ENCODE measurements at places on chromosomes 7 and 10.

DNA sequence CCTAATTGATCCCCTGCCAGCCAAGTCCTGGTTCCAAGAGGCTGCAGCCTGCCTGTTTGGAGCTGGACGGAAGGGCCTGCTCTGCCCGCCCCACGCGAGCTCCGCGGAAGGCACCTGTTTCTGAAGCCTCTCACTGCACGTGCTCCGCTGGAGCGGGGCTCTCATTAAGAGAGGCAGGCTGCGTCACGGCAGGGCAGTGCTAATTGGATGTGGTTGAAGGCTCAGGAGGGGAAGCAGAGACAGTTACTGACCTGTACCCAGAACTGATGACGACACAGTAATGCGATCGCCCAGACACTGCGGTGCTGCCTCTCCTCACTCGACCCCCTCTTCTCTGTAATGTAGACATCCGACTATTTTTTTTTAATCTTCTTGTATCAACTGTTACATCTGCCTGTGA is 411.1 kb upstream of the MGMT start:
- DNase-seq: no peak

DNA sequence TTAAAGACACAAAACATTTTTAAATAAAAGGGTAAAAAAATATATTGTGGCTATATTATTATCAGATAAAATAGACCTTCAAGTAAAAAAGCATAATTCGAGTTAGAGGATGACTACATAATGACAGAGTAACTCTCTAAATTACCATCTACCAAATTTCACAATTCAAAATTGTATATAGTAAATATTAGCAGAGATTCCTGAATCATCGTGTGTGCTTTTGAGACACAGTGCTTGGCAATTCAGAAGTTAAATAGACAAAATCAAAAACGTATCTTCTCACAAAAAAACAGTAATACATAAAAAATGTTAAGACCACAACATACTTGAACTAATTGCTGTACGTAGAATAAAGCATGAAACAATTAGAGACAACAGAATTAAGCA is 110.4 kb downstream of the AHR start:
- DNase-seq: no peak

DNA sequence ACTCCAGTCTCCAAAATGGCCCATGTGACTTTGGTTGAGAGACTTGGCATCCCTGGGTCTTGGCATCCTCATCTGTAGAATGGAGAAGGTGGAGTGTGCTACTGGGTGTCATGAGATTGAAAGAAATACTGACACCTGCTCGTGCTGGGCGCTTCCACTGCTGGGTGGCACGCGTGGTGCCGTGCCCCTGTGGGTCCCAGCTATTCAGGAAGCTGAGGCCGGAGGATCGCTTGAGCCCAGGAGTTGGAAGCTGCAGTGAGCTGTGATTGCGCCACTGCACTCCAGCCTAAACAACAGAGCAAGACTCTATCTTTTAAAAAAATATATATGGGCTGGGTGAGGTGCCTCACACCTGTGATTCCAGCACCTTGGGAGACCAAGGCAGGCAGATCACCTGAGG is 53.1 kb downstream of the NPTX2 start:
- DNase-seq: no peak

DNA sequence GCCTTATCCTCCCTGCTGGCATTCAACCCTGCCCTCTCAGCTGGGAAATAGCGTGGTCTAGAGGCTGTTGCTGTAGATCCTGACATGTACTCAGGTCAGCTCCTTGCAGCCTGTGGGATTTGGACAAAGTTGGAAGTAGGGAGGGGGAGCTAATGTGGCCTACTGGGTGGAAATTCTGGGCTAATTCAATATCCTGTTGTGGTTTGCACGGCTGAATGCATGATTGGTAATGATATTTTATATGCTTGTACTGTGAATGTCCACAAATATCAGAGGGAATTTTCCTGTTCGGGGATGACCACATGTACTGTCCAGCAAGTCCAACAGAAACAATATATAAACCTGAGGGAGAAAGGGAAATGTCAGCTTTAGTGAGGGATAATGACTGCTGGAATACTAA is 22.1 kb upstream of the NPVF start:
- DNase-seq: no peak

DNA sequence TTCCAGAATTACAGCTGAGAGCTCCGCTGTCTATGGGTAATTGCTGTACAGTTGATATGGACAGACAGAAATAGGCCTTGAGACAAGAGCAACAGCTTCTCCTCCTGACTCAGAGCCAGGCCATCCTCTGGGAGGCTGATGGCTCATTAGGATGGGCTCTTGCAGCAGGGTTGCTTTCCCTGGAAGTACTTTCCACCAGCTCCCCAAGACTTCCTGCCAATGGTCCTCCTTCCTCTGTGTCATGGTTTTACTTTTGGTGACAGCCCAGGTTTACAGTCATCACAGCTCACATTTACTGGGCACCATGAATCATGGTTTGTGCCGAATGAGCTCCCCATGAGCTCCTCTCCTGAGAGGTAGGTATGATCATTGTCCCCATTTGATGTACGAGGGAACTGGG is 131.8 kb downstream of the HECW1 start:
- DNase-seq: no peak

GRCh38 chr10:102540023-102540422 is 36.3 kb downstream of the SUFU start:
- DNase-seq: no peak

- DNase-seq: no peak
These were observed 351.1 kb upstream of the ETV1 start for GRCh38 chr7:14340393-14341074.

DNA sequence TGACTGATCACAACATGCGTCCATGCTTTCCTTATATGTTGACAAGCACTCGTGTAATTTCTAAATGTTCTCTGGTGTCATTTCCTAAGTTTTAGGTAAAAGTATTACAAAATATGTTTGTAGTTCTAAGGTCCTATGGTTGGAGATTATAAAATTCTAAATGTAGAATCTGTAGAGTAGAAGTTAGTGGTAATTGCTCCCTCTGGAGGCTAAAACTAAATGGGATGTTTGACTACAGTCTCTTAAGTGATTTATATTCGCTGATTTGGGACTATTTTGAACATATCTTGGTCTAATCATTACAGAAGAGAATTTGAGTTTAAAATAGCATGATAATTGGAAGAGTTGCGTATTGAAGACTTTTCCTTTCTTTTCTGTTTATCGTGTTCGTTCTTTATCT is 74.1 kb downstream of the ZMYND11 start:
- no peak for DNase-seq

DNA sequence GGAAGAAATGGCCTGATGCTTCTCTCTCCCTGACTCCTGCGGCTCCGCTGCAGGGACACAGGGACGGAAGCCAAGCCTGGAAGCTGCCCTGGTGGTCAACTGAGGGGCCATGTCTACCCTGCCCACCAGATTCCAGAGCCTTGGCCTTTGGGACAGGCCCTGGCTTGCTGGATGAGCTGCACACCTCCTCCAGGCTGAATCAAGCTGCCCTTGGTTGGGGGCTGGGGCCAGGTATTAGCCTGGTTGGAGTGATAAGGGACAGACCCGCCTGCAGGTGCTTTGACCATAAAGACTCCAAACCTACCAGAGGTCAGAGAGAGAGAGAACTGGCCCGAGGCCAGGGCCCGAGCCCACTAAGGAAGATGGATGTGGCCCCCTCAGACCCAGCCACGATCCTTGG is 30.1 kb downstream of the CRHR2 start:
- DNase-seq: no peak

GRCh38 chr10:58438340-58438871 is 53.2 kb downstream of the TFAM start:
- DNase-seq: no peak

- DNase-seq: no peak
These were observed 128.7 kb downstream of the TSPAN12 start for GRCh38 chr7:120729245-120729644.

GRCh38 chr10:14282276-14282675 is 48.4 kb downstream of the FRMD4A start:
- DNase-seq: no peak

DNA sequence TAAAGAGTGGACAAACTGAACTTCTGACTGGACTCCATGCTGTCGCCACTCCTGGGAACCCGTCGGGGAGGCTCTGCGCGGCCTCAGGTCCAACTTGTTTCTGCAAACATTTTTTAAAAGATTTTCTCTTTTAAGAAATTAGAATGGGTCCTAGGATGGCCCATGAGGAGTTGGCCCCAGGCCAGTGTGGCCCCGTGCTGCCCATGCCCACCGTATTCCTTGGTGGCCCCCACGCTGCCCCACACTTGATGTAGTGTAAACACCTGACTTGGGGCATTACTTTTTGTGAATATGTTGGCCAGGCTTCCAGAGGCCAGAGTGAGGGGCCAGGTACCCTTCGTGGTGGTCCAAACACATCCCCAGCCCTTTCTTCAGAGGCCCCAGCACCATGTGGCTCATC is 19.3 kb downstream of the ZNF316 start:
- DNase-seq: no peak

GRCh38 chr7:81140252-81140651 is 221.4 kb upstream of the SEMA3C start:
- DNase-seq: no peak

DNA sequence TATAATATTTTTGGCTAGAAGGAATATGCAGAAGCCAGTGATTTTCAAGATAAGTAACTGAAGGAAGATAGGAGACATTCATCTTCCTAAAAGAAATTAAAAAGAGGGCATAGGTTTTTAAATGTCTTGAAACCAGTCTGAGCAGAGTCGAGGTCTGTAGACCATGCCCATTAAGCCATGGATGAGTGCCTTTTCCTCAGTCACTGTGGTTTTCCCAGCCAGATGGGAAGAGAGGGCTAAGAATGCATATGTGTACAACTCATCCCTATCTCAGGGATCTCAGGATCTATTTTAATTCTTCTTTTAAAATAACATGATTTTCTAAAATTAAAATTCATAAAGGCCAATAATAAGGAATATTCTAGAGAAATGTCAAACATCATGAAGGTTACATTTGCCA is 112.8 kb downstream of the PPP1R3A start:
- DNase-seq: no peak

DNA sequence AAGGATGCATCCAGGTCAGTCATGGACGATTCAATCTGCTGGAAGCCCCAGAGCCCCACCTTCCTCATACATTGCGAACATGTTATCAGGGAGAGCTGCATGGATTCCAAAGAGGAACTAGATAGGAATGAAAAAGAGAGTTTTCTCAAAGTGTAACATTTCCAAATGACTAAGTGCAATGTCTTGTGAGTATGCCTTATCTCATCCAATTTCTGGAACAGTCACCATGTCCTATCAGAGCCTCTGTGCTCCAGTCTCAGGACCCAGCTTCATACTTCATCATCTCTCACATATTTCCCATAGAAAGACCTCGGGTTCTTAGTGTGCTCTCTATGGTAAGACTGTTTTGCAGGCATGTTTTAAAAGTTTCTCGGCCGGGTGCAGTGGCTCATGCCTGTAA is 26.8 kb downstream of the ZC3HC1 start:
- DNase-seq: no peak

GRCh38 chr7:34622182-34622581 is 35.8 kb upstream of the NPSR1 start:
- no peak for DNase-seq

GRCh38 chr7:30041526-30042269 is 13.5 kb downstream of the PLEKHA8 start:
- no peak for DNase-seq

DNA sequence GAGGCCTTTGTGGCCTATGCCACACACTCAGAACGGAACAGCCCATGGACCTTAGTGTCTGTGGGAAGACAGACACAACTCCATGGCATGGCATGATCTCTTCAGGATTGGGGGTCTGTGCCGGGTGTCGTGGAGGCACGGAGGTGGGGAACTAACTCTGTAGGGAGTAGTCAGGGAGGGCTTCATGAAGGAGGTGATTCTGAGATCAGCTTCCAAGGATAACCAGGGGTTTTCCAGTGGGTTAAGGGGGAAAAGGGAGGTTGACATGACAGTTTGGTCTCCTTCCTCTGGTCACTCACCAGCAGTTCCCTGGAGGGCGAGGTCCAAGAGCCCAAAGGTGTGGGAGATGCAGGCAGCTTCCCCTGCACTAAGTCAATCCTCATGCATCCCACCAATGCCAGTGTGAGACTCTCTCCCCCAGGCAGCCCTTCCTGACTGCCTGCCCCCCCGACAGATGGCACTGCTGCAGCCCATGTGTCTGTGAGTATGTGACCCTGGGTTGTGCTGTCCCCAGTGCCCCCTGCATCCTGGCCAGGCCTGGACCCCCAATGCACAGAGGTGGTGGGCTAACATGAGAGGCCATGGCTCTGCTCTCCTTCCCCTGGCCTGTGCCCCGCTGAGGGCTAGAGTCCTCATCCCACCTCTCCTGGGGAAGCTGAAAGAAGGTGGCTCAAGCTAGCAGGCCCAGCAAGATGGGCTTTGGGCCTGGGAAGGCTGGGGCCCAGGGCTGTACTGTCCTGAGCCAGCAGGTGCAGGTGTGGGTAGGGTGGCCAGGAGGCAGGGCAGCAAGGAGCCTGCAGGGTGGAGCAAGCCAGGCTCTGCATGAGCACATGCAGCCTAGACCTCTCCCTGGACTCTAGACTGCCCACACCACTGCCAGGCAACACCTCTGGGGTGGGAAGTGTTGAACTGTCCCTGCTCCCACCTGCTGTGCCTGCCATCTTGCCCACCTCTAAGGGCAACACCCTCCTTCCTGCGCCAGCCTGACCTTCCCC is 39.7 kb downstream of the RASGEF1A start:
- DNase-seq: no peak

- no peak for DNase-seq
These were observed 1095.4 kb upstream of the CELF2 start for GRCh38 chr10:9922126-9922870.

DNA sequence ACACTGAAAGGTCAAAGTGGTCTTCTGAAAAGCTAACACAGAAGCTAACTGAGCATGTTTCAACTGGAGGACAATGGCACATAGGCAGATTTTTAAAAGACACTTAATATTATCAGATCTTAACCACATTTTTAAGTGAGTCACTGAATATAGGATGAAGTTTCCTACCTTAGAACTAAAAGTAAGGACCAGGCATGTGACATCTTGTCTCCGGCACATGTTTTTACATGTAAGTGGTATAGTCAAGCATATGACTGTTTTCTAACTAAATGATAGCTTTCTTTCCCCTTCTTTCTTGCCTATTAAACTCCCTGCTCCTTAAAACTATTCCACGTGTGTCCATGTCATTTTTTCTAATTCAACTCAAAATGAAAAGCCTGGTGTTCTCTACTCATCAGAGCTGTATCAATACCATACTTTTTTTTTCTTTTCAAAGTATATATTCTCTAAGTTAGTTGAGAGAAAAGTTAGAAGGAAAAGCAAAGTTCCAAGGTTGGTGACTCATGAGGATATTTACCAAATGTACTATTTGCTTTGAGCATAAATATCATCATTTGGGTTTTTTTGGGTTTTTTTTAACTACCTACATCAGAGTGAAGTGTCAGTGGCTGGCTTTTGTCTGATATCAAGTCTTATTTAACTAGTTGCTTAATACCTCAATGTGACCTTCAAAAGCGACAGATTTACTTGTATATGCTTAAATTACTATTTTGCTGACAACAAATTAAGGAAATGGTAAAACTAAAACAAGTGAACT is 127.5 kb downstream of the CRPPA start:
- no peak for DNase-seq

DNA sequence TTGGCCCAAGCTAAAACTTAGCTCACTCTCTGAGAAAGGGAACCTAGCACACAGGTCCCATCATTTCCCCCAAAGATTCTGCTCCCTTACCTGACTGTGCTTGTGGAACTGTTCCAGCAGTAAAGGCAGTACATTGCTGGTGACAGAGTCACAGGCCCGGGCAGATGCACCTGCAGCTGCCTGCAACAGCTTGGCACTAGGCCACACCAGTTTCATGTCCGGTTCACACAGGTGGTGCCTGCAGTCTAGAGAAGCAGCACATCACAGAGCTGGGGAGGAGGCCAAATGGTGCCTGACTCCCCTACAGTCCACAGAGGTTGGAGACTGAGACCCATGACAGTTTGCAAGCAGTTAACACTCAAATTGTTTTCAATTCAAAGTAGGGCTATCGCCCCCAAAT is 22.2 kb downstream of the ZDHHC16 start:
- DNase-seq: no peak
